ENCODE measurements at places on chromosomes 11 and 22.

DNA sequence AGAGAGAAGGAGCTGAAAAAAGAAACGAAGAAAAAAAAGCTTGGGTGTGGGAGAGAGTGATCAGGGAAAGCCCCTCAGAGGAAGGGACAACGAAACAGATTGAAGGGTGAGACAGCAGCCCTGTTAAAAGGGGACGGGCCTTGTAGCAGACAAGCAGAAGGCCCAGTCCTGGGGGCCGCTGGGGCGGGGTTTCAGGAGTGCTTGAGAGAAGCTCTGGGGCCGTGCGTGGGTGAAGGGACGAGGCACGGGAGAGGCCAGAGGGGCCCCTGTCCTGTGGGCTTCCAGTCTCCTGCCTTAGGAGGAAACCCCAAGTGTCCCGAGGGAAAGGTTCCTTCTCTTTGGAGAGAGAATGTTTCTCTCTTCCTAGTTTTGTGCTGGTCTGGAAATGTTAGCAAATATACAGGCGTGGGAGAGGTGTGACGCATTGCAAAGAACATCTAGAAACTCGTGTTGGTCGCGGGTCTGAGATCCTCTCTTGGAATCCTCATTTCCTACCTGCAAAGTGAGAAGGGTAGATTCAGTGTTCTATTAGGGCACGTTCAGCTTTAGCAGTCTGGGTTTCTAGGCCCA lies 28.6 kb downstream of the ADAMTS15 start:
- DNase-seq: no peak

- DNase-seq: no peak
Measured at GRCh38 chr11:66310324-66310723, 6.5 kb downstream of the CD248 start.

DNA sequence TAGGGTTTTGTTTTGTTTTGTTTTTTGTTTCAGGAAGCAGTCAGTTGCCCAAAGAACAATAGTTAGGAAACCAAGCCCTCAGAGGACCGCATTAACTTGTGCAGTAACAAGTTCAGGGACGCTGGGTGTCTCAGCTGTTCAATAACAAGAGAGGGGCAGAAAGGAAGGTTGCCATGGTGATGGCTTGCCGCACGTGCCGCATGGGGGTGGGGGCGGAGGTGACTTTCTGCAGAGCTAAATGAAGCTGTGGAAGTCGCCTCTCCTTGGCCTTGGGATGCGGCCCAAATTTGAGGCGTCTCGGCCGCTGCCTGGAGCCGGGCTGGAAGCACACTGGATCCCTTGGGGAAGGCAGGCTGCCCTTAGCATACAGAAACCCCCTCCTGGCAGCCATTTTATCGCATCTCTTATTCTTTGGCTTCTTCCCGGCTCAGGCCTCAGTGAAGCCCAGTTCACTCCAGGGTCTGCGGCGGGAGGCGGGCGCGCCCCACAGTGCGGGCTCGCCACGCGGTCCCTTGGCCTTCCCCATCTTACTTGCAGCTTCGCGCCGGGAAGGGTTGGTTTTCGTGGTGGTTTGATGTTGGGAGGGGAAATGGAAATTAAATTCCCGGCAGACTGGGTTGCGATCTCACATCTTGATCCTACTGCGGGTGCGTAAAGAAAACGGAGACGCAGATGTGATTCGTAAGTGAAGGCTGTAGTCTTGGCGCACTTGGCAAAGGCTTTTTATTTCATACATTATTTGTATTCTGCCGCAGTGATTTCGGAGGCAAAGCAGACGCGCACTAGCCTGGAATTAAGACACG lies 94.3 kb downstream of the SLC17A6 start:
- DNase-seq: no peak

GRCh38 chr11:62444835-62445234 lies 26.0 kb downstream of the SCGB1A1 start:
- DNase-seq: no peak

DNA sequence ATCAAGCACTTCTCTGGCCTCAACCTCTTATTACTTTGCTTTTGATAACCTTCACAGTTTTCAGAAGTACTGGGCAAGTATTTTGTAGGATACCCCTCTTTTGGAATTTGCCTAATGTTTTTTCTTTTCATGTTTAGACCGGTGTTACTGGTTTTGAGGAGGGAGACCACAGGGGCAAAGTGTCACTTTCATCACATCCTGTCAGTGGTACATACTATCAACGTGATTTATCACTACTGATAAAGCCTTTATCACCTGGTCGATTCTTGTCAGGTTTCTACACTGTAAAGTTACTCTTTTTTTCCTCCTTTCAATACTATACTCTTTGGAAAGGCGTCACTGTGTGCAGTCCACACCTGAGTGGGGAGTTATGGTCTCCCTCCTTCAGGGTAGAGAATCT lies 26.7 kb downstream of the QSER1 start:
- no peak for DNase-seq

Measured in cerebellar nuclear complex (tissue), 1 donor.